ENCODE measurements at places on chromosomes 2 and 18.
A peak's percentile ranks its signal among the peaks of the same experiment; 100 is the strongest.

- DNase-seq = no peak
Measured at GRCh38 chr2:200765139-200765951, 46.4 kb upstream of the BZW1 start.

- DNase-seq = no peak
Measured at GRCh38 chr2:3610881-3611505, 16.1 kb downstream of the COLEC11 start.

- DNase-seq = no peak
Measured at GRCh38 chr18:3350566-3351527, 88.9 kb downstream of the MYL12B start.

GRCh38 chr2:188459061-188459460 lies 167.4 kb downstream of the GULP1 start:
- no peak for DNase-seq

DNA sequence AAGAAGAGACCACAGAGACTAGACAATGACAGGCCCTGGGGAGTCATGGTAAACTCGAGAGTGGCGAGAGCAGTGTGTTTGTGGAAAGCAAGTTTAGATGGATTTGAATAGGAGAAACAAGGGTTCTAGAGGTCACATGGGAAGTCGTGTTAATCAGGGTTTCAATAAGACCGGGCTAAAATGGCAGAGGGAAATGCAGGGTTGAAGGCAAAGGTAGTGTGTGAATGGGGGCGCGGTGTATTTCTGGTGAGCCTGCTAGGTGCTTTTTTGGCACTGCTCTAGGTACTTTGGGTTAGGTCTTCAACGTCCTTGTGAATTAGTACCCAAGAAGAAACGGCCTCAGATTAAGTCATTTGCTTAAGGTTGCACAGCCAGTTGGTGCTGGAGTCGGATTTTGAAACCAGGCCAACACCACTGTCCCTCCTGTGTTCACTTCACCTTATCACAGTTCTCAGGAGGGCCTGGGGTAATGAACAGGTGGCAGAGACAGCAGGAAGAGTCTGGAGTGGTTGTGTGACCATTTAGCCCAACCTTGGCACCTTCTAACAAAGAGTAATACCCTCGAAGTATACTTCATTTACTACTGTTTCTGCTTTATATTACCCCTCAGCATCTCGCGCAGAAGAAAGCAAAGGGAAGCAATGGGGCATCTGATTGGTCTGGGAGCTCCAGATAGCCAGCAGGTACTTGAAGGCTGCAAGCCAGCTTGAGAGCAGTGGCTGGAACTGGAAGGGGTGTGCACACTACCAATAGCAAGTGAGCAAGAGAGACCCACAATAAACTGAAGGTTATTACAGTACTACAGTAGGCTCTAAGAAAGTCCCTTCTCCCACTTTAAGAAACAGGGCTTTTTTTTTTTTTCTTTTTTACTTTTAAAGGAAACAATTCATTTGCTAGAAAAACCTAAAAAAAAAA lies 33.4 kb upstream of the GAREM2 start:
- DNase-seq = peak; percentile 57

All from cerebellar cortex (tissue), 1 donor.